HFFc6 (cell line): ENCODE measurements at places on chromosomes 13 and 19. TPM values are rescaled to one million over a fixed set of nuclear protein-coding genes. Genes with fewer than 3 reads are reported as not detected.

The EID2 gene
- total RNA-seq, result 19.1 to 20.7 TPM (median 20.7 TPM) in 3 replicates

The PLVAP gene
- total RNA-seq, result not detected in 3 replicates

GRCh38 chr13:98303858-98304257 is 126.8 kb upstream of the RNF113B start:
- no peak for DNase-seq

The FCER2 gene
- not detected in 3 replicates for total RNA-seq
